ENCODE measurements at places on chromosomes 3 and 15.

GRCh38 chr3:49456466-49456865 lies 13.6 kb upstream of the DAG1 start:
- no peak for DNase-seq

DNA sequence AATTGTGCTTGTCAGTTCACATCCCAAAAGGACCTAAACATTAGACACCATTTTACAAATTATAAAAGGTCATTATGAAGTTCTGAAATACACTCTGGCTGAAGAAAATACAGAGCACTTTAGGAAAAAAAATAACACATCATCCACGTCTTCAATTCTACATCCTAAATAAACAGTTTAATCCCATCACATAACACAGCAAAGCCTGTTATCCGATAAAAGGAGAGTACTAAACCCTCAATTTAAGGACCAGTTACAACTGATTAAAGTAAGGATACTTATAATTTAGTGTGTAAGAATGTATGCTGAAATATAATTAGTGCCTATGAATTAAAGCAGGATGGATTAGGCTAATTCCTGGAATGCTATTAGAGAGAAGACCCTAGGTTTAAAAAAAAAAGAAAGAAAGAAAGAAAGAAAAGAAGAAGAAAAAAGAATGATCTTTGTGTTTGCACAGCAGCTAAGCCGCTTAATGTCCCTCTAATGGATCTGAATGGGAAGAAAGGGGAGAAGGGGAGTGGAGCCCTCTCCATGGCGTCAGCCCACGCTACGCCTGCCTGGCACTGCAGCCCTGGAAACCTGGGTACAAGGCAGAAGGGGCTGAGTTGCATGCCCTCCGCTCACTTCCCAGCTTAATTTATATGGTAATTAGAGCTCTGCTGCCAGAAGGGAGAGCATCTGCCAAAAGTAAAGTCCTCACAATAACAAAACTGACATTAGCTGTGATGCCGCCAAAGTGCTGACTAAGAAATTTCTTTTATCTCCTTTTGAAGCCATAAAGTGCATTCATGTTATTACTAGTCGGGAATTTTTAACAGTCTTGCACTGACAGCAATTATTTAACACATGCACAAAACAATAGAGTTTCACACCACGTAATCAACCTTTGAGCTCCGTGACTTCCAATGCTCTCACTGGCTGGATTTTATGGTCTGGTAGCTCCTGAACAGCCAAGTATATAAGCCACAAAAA lies 90.0 kb downstream of the FSIP1 start:
- DNase-seq, result no peak

GRCh38 chr3:181872887-181873286 lies 161.2 kb downstream of the SOX2 start:
- no peak for DNase-seq

DNA sequence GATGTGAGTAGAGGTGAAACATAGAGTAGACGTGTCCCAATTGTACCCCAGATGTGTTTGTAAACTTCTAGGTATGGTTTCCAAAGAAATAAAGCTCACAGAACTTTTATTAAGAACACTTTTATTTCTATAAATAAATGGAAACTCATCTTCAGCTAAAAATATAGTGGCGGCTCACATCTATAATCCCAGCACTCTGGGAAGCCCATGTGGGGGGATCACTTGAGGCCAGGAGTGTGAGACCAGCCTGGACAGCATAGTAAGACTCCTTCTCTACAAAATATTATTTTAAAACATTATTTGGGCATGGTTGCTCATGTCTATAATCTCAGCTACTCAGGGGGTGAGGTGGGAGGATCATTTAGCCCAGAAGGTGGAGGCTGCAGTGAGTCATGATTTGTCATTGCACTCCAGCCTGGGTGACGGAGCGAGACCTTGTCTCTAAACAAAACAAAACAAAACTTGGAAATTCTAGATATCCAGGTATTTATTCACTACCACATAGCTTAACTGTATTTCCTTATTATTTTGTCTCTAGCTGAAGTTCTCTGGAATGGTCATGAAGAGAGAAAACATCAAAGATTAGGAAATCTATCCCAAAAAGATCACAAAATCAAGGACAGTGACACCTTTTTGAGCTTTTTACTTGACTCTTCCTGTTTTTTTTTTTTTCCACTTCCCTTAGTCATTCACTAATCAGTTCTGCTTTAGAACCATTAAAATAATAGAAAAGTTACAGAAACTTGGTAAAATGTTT lies 258.1 kb downstream of the TIGIT start:
- DNase-seq, result no peak

DNA sequence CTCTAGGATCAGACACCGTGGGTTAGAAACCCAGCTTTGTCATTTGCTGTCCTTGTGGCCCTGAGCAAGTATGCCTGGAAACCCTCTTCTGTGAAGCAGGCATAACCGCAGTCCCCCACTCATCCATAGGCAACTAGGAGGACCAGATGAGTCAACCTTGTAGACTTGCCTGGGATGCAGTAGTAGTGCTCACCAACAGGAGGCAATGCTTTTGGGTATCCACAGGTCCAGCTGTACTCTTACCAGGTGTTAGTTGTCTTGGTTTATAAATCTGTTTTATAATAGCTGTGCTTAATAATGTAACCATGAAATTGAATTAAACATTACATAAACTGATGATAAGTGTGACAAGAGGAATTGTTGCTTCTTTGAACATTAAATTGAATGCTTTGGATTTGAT lies 389.3 kb downstream of the IL20RB start:
- no peak for DNase-seq

GRCh38 chr3:119636249-119636648 lies 24.1 kb downstream of the POPDC2 start:
- no peak for DNase-seq

GRCh38 chr15:48861813-48862431 lies 16.0 kb upstream of the EID1 start:
- no peak for DNase-seq

DNA sequence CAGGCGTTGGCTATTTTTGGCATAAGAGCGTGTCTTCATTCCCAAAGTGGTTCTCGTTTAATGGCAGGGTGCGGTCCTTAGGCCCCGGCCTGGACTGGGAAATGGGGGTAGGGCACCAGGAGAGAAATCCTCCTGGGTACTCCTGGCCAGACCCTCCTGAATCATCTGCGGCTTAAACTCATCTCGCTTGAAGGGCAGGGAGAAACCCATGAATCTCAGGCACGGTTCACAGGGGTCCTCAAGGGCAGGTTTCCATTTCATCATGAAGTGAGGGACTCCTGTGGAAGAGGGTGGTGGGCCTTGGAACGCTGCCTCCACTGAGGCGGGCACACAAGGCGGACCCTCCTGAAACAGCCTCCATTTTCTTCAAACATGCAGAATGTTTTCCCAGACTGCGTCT lies 48.4 kb downstream of the KLF13 start:
- DNase-seq, result no peak

- DNase-seq, result peak; percentile 79
Observed at GRCh38 chr3:146160964-146161662, at the start of gene PLOD2. PLOD2 (minus strand) TSS chr3:146161184; CDS start chr3:146160989, 195 bp downstream.

GRCh38 chr15:95563634-95564033 lies 766.9 kb upstream of the NR2F2 start:
- no peak for DNase-seq

GRCh38 chr15:83449937-83450506 lies 2.9 kb downstream of the SH3GL3 start:
- no peak for DNase-seq

DNA sequence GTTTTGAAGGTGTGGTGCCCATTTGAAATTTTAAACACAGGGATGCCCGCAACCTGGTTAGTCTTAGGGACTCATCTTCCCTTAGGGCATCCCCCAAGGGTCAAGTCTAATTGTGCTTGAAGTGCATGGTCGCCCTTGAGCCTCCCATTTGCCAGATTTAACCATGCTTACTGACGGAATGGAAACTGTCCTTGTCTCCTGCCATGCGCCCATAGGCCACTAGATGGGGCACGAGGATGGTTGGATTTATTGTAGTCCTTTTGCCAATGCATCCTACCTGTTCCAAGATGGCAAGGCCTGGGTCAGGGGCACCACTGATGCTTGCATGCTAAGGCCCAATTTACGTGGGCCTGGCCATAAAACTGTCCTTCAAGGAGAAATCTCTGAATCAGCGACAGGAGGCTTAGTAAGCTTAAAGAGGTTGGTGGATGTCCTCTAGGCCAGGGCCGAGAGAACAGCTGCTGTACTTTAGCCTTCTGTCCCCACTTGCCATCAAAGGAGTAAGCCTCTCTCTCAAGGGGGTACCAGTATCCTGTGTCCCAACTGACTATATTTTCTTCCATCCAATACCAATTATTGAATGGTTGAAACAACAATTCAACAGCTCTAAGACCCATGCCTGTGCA lies 355.4 kb downstream of the OTOL1 start:
- DNase-seq, result peak; percentile 62

DNA sequence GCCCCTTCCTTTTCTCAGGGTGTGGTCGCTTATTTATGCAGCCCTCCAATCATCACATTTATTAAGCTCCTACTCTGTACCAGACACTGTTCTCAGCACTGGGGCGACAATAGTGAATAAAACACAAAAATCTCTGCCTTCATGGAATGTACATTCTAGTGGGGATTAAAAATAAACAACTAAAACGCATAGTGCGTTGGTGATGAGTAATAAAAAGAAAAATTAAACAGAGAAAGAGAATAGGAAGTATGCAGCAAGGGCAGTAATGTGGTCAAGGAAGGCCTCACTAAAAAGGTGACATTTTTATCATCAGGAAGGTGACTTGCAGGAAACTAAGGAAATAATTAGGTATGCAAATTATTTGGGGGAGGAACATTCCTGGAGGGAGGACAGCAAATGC lies 5.1 kb downstream of the SLC51B start:
- no peak for DNase-seq

DNA sequence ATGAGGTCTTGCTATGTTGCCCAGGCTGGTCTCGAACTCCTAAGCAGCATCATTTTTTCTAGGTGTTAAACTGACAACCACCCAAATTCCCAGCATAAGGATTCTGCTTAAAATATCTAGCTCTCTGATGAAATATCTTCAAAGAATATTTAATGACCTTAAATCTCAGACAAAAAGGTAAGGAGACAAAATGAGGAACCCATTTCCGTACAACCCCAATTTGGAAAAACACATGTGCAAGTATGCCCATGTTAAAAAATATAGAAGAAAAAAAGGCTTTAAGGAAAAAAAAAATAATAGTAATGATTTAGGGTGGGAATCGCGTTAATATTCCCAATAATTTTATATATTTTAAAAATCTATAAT lies 1.4 kb upstream of the SACM1L start:
- DNase-seq, result no peak

DNA sequence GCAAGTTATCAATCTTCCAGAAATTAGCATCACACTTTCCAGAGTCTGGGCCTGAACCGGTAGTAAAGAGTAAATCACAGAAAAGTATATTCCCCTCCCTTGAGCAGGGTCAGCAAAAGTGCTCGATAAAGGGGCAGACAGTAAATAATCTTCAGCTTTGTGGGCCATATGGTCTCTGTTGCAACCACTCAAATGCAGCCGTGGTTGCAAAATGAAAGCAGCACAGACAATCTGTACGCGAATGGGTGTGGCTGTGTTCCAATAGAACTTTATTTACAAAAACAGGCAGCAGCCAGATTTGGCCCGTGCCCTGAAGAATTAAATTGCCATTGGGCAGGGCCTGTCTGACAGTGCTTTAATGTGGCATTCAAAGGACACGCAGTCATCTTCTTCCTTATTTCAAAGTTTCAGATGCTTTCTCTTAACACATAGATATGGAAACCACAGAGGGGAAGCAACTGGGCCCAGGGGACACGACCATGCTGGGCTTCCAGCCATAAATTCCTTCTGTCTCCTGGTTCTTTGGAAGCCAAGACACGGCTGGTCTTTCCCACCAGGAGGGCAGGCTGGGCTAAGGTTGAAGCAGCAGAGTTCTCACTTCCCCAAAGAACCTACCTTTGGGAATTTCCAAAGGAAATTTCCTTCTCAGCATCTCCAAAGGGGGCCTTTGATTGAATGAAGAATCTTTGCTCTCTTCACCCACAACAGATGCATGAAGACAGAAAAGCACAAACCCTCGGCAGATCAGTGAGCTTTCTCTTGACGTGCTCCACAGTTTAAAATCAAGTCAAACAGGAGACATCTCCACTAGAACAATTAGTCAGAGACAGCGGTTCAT lies 489.8 kb upstream of the PROK2 start:
- DNase-seq, result no peak

GRCh38 chr3:60010781-60011180 lies 961.0 kb upstream of the CFAP20DC start:
- no peak for DNase-seq

- no peak for DNase-seq
Observed at GRCh38 chr15:65246026-65246714, 34.9 kb upstream of the CILP start.

DNA sequence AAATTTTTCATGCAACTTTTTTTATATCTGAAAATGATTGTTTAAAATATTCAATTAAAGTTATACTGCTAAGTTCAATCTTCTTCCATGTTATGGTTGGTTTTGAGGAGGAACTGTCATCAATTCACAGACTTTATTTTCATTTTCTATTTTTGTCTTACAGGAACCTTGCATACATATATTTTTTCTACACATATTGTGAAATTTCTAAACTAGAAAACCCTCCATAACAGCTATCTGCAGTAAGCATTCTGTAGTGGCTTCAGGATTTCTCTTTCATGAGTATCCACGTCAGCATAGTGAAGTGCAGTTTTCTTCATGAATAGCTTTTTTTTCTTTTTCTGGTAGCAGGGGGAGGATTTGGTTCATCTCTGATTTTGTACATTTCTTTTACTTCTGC lies 48.2 kb downstream of the ATR start:
- DNase-seq, result no peak

- no peak for DNase-seq
Observed at GRCh38 chr3:152257563-152258035, 11.1 kb upstream of the MBNL1 start.

GRCh38 chr3:53101956-53102355 lies 28.3 kb downstream of the RFT1 start:
- DNase-seq, result peak; percentile 38

DNA sequence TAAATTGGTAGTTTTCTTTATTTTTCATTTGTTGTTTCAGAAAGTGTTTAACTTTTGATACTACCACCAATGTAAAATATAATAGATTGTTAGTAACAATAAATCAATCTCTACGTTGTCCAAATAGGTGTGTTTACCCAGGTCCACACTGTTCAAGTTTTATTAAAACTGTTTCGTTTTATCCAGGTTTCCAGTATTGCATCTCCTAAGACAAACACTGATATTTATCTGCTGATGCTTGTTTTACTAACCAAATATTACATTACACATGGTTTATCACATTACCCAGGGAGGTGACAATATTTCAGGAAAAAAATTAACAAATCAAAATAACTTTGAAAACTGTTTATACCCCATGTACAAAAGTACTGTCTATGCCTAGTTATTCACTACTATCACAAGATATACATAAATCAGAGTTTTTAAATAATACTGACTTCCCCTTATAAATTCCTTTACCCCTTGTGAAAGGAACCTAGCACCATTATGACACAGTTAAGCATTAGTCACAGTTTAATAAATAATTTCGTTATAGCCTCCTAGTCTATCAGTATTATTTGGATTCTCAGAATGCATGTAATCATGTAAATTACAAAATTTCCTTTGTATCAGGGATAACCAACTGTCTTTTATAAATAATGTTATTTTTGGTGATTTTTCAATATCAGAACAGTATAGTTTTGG lies 205.3 kb downstream of the ZBTB20 start:
- no peak for DNase-seq

GRCh38 chr3:112637700-112638099 lies 3.2 kb downstream of the CCDC80 start:
- DNase-seq, result no peak

All from sciatic nerve (tissue), 2 donors.